ENCODE measurements at places on chromosomes 11 and 22.
A peak's percentile ranks its signal among the peaks of the same experiment; 100 is the strongest.

- no peak for DNase-seq
These were observed 431.8 kb downstream of the ETS1 start for GRCh38 chr11:128155590-128155989.

GRCh38 chr11:98056945-98057344 is 963.8 kb upstream of the CNTN5 start:
- DNase-seq: no peak

DNA sequence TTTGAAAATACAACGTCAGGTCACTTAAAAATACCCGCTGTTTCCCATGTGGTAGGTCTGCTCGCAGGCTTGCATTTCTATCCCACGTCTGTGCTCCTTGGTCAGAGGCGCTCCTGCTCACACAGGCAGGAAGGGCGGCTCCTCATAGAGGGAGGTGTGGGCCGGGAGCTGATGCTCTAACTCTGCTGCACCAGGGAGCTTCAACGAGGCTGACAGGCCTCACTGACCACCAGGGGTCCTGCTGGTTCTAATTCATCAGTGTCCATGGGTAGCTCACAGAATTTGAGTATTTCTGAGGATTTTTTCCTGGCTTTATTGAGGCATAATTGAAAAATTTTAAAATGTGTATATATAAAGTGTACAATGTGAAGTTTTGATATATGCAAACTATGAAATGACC is 68.5 kb downstream of the PIWIL3 start:
- DNase-seq: no peak

DNA sequence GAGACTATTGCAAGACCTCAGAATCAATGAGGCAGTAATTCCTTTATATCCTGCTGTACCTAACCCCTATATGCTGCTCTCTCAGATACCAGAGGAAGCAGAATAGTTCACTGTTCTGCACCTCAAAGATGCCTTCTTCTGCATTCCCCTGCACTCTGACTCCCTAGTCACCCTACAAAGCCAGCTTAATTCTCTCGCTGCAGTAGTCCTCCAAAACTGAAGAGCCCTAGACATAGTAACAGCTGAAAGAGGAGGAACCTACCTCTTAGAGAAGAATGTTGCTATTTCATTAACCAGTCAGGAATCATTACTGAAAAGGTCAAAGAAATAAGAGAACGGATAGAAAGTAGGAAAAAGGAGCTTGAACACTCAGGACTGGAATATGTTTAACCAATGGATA is 49.3 kb downstream of the PRSS23 start:
- DNase-seq: no peak

- no peak for DNase-seq
These were observed at the start of gene HDHD5 for GRCh38 chr22:17158568-17159503. TSS of gene HDHD5 (minus strand) at chr22:17159277. CDS start at chr22:17159251, 26 bp downstream.

- no peak for DNase-seq
These were observed 20.6 kb downstream of the MUC5AC start for GRCh38 chr11:1178201-1178885.

- DNase-seq: peak; percentile 4
These were observed 28.0 kb downstream of the CHID1 start for GRCh38 chr11:882596-882995.

GRCh38 chr11:96145163-96145585 is 197.8 kb downstream of the MAML2 start:
- DNase-seq: no peak
